Stimulated activated CD8-positive, alpha-beta memory T cell treated with anti-CD3 and anti-CD28 coated beads, Interleukin-2, amount 100 ng/mL, for 48 hours (primary cell): ENCODE measurements at places on chromosomes 13 and 19.

- DNase-seq: no peak
Observed at GRCh38 chr13:99357131-99357596, 50.0 kb upstream of the GPR183 start.

DNA sequence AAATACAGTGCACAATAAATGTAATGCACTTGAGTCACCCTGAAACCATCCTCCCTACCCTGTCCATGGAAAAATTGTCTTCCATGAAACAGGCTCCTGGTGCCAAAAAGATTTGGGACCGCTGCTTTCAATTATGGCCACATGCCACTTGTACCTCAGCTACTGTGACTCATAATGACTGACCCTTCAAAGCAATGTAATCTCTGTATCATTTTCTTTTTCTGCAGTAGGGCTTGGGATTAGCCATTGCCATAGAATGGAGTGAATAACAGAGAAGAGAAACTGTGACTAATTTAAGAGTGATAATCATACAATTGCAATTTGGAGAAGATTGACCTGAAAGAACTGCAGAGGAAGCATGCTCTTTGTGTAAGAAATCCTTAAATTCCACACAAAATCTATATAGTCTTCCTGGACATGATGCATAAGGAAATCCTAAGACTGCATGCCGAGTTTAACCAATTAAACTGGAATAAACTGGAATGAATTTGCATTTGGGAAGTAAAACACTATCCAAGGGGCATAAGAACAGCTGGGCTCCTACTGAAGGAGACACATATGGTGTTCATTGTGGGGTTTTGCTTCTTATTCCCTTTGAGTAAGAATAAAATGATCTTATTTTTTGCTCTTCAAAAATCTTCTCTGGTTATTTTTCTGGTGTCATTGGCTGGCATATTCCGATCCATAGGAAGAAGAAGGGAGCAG, 59.5 kb upstream of the SLC7A1 start:
- no peak for DNase-seq

- DNase-seq: no peak
Observed at GRCh38 chr19:4152241-4152998, 1.0 kb upstream of the CREB3L3 start.

DNA sequence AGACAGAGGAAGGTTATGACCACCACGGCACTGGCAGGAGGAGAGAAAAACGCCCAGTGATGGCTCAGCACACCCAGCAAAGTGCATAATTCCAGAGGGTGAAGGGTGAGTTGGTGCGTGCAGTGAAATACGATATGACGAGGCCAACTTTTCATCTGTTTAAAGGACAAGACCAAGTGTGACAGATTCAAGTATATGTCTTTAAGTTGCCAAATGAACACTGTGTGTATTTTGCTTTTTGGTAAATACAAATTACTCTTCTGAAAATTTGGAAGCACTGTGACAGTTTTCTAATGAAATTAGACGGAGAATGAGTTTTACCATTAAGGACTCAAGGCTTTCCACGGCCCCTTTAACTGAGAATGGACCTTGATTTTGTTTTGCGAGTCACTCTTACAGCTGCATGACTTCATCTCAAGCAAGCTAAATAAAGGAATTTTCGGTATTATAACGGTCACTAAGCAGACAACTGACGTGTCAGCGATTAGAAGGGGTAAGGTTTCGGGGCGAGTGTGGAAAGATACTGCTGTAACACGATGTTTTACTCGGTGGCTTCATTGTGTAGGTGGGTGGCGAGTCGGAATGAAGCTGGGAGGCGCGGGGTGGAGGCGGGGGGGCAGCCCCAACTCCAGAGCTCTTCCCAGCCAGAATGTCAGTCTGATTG, 22.8 kb downstream of the COL4A2 start:
- DNase-seq: no peak

DNA sequence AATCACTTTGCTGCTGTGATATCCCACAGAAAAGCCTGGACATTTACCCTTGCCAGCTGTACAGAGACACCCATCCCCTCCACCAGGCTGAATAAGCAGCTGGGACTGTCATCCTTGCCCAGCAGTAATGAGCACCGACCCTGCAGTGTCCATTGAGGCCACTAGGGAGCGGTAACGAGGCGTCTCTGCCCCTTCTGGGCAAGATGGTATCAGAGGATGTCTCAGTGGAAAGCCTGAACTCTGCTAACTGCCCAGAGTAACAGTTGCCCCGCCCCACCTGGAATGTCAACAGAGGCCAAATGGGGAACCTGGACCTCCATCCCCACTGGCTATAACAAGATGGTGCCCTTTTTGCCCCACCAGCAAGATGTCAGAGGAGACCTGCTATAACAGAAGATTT, 22.8 kb upstream of the CEACAM20 start:
- DNase-seq: peak; percentile 45
